NCI-H446 (cell line): ENCODE measurements at places on chromosomes 11 and 22.

DNA sequence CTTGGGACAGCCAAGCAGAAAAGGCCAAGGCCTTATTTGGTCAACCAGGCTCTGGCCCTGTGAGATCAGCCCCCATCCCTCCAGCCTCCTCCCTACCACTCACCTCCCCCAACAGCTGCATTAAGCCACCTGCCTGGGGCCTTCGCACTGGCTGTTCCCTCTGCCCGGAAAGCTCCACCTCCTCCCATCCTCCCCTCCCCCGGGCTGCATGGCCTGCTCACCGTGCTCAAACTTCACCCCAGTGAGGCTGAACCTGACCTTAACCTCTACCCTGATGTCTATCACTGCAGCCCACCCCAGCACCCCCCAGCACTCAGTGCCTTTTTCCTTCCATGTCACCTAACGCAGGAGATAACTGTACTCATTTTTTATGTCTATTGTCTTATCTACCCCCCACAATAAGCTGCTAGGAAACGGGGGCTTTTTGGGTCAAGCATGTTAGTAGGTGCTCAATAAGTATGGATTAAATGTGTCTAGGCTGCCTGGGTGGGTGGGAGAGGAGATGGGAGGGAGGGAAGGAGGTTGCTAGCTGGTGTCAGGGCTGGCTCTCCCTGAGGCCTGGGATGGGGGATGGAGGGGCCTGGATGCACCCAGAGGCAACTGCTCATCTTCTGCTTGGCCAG lies 912 bp downstream of the PTPRCAP start:
- no peak for DNase-seq

DNA sequence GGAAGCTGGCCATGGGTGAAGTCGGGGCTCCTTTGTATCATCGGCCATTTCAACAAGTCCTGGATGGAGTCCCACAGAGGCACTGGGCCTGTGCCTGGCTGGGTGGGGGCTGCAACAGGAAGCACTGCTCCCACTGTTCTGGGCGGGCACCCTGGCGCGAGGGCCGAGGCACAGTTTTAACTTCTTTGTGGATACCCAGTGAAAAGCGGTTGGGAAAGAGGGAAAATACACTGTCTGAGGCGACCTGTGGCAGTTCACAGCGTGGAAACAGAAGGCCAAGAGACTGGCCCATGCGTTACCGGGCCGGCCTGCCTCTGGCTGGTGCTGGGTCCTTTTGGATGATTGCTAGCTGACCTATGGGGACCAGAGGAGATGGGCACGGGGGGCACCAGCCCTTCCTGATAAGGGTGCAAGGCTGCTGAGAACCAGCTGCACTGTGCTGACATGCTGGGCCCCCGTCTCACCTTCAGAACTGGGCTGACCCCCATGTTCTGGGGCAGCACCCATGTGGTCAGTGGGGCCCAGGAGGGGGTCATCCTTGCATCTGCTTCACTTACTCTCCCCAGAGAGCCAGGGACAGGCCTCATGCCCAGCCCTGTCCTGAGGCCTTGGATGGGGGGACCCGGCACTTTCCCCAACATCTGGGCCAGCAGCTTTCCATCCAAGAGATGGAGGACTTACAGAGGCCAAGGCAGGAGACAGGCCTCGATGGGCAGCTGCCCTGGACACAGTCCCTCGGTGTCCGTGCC lies 4.2 kb downstream of the OVOL1 start:
- no peak for DNase-seq

- DNase-seq = peak; percentile 18
Measured at GRCh38 chr22:48141301-48141700, 1378.9 kb downstream of the TBC1D22A start.

DNA sequence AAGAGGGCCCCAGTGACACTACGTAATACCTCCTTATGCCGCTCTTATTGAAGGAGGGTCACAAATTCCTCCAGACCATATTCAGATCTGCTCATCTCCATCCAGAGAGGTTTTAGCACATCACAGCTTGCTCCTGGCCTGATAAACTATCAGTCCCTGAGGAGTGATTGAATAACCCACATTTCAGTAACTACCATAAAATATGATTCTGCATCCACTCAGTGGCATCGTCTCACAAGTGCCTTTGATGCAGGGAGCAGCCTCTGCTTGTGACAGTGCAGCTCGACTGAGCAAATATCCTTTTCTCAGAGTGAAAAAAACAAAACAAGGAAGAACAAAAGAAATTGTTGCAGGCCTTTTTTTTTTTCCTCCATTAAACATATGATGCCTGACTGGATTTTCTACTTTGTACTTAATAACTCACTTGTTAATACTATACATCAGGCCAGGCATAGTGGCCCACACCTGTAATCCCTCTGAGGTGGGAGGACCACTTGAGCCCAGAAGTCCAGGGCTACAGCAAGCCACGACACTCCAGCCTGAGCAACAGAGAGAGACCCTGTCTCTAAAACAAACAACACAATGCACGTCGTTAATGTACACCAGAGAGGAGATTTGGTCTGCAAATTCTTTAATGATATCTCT lies 64.5 kb downstream of the DDX10 start:
- DNase-seq = no peak

GRCh38 chr11:15779518-15779917 lies 576.8 kb downstream of the SOX6 start:
- no peak for DNase-seq

GRCh38 chr11:94647926-94648325 lies 80.8 kb downstream of the PIWIL4 start:
- DNase-seq = no peak

GRCh38 chr11:17646451-17647145 lies 72.8 kb upstream of the MYOD1 start:
- DNase-seq = no peak

- peak; percentile 10 for DNase-seq
Measured at GRCh38 chr11:76623171-76623883, 47.2 kb downstream of the LRRC32 start.

DNA sequence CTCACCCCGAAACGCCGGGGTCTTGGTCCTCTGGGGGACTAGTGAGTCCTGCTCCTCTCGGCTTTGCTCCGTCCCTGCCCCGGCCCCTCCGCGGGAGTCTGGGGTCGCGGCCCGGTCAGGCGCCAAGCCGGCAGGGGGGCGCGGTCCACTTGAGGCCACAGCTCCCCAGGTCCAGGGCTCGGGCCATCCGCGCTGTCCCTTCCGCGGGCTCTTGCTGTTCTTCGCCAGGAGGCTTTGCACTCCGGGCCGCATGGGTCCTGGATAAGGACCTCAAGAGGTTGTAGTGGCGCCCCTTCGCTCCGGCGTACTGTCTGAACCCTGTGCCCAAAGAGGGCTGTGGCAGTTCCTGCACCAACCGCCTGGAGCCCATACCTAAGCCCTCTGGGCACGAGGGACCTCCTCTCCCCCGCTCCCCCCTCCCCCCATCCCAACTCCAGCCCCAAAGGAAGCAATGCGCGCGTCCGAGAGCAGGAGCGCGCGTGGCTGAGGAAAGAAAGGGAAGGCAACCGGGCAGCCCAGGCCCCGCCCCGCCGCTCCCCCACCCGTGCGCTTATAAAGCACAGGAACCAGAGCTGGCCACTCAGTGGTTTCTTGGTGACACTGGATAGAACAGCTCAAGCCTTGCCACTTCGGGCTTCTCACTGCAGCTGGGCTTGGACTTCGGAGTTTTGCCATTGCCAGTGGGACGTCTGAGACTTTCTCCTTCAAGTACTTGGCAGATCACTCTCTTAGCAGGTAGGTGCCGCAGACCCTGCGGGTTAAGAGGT lies at the start of gene ADM:
TSS of gene ADM (plus strand) at position 579 of the 767 bp plus-strand sequence. CDS start 628 bp downstream, outside the sequence.
- peak; percentile 80 for DNase-seq

DNA sequence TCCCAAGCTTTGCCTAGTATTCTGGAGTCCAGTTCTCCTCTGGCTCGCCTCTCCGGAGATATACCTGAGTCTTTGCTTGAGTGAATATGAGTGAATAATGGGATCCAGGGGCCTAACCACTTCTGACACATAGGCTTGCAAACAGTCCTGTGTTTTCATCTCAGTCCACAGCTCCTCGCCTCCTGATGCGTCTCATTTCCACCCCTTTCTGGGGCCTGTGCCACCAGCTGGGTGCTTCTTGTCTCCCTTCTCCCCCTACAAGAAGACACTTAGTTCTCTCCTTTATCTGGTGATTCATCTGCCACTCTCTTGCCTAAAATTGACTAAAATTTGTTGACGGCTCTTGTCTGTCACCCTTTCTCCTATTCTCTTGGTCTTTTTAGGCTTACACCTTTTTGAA lies 44.6 kb downstream of the SFI1 start:
- DNase-seq = no peak

DNA sequence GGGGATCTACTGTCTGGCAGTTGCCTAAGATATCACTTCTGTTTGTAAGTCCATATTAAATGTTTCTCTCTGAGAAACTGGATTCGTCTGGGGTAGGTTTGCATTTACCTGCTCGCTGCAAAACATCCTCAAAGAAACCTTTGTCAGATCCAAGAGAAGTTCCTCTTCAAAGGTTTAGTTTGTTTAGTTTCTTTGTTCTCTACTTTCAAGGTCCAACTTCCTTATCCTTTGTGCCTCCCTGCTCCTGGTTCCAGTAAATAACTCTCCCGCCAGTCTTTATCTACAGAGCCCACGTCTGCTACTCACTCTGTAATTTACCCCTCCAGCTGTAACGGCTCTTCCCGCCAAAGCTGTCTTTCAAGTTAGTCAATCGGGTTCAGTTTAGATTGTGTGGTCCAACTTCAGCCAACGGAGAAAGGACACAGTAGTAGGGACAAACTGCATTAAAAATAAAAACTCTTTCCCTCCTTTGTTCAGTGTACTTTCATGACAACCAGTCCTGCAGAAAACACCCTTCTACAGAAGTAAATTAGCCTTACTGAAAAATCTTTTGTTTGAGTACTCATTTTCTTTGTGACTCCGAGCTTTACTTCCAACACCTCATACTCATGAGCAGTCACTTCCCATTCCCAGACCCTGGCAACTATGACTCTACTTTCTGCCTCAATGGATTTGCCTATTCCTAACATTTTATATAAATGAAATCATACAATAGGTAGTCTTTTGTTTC lies 41.0 kb downstream of the TMPRSS5 start:
- DNase-seq = no peak

DNA sequence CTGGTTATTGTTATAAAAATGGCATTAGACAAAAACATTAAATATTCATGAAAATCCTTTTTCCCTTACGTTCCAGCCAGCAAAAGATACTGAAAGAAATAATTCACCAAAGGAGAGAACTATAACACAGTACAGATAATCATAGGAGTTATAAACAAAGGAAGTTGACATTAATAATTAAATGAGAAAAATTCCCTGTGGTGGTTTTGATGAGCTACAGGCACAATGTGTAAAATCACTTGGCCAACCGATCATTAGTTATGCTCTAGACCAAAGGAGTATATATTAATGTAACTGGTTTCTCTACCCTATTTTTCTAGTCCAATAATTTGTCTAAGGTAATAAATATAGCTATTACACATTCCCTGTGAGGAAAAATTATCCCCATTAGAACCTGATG lies 534.7 kb downstream of the CNTN5 start:
- DNase-seq = no peak

- DNase-seq = no peak
Measured at GRCh38 chr11:35473795-35474374, 51.5 kb downstream of the PAMR1 start.

GRCh38 chr11:80473562-80473961 lies 1032.7 kb upstream of the TENM4 start:
- DNase-seq = no peak

DNA sequence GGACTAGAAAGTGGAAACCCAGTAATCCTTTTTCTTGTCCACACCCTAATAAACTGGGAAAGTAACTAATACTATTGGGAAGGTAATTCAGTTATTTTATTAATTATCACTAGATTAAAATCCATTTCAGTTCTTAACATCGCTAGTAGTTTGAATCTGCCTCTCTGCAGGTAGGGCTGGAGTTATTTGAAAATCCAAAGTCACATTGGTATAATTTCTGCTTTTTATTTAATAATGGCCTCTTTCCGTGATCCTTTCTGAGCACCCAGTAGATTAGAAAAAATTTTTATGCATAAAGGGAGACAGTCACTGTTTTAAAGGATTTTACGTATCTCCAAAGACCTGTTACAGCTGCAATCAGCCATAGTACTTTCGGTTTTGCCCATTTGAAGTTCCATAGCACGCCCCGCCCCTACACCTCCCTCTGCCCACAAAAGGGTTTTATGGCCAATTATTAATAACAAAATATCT lies 605 bp upstream of the COPB1 start:
- DNase-seq = no peak

- DNase-seq = no peak
Measured at GRCh38 chr11:97937501-97937900, 1083.2 kb upstream of the CNTN5 start.

GRCh38 chr11:107496011-107496410 lies 38.4 kb upstream of the CWF19L2 start:
- DNase-seq = no peak

- DNase-seq = no peak
Measured at GRCh38 chr11:8268530-8269400, 5.1 kb upstream of the LMO1 start.

- no peak for DNase-seq
Measured at GRCh38 chr11:27370374-27370773, 7.4 kb upstream of the CCDC34 start.

DNA sequence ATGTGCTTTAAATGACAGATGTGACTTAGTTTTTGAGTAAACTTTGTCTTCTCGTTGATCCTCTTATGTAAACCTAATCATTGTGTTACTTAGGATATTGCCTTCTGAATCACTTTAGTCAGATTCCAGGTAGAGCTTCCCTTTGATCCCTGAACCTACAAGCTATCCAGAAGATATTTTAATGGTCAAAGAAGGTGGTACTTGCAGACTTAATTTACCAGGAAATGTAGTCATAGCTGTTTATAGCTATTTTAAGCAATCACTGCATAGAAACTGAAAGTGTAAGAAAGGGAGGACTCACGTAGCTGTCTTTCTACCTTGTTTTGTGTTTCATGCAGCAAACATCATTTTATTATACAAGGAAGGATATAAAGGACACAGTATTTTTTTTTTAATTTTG lies 189.5 kb downstream of the DDX10 start:
- DNase-seq = no peak

- DNase-seq = no peak
Measured at GRCh38 chr22:49976439-49977175, 16.0 kb downstream of the PIM3 start.

GRCh38 chr11:75627906-75628668 lies 40.8 kb downstream of the MAP6 start:
- DNase-seq = peak; percentile 29

- DNase-seq = no peak
Measured at GRCh38 chr11:13315517-13316432, 38.2 kb downstream of the BMAL1 start.

DNA sequence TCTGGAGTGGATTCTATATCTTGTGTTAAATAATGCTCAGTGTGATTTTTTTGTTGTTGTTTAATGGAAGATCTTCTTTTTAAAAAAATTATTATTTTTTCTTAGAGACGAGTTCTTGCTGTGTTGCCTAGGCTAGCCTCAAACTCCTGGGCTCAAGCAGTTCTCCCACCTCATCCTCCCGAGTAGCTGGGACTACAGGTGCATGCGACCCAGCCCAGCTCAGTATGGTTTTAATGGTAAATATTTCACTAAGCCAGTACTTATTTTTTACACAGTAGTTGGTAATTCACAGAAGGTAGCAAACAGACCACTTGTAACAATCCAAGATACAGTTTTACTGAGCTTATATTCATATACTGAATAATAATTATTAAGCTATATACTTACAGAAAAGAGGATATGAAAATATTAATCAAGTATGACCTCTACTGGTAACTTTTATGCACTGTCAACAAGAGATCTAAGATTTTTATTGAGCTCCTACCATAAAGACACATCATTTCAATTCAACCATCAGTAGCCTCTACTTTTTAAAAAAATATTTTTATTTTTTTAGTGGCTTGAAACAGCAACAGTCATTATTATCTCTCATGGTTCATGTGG lies 6.1 kb upstream of the CD59 start:
- no peak for DNase-seq

GRCh38 chr22:50529416-50529896 lies 356 bp downstream of the TYMP start:
- DNase-seq = no peak

- DNase-seq = no peak
Measured at GRCh38 chr11:129973809-129974208, 28.8 kb downstream of the PRDM10 start.
